ENCODE measurements at places on chromosomes 3 and 15. TPM values are rescaled to one million over a fixed set of nuclear protein-coding genes. Genes with fewer than 3 reads are reported as not detected.

DNA sequence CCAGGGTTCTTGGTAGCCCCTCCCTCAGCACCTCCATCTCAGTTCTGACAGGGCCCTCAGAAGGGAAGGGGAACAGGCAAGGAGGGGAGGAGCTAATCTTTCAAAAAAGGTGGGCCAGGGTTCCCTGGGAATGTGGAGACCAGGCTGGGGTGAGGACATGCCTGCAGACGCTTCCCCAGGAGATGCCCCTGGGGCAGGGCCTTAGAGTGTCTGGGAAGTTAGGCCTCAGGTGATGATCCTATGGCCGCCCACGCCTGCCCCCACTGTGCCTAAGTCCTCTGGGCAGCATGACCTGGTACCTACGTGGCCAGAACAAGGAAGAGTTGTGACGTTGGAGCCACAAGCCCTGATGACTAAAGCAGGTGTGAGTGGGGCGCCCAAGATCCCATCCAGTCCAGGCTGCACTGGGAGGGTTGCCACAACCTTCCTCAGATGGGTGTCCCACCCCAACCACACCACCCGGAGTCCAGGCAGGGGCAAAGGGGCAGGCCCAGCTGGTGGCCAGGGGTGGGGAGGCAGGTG is 3.9 kb upstream of the SEMA3B start:
- ATAC-seq: no peak

DNA sequence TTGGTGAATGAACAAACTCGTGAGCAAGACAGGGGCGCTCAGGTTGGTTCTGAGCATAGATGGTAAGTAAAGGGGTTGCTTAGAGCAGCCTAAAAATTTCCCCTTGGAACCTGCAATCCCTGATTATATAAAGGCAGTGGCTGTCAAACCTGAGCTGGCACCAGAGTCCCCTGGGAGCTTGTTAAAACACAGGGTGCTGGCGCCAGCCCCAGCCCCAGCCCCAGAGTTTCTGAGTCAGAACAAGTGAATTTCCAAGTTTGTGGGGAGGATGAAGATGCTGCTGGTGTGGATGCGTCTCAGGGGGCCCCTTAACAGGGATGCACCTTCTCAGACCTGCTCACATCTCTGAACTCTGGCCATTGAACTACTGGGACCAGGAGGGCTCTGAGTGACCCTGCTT is 48.2 kb downstream of the FEM1B start:
- no peak for ATAC-seq

DNA sequence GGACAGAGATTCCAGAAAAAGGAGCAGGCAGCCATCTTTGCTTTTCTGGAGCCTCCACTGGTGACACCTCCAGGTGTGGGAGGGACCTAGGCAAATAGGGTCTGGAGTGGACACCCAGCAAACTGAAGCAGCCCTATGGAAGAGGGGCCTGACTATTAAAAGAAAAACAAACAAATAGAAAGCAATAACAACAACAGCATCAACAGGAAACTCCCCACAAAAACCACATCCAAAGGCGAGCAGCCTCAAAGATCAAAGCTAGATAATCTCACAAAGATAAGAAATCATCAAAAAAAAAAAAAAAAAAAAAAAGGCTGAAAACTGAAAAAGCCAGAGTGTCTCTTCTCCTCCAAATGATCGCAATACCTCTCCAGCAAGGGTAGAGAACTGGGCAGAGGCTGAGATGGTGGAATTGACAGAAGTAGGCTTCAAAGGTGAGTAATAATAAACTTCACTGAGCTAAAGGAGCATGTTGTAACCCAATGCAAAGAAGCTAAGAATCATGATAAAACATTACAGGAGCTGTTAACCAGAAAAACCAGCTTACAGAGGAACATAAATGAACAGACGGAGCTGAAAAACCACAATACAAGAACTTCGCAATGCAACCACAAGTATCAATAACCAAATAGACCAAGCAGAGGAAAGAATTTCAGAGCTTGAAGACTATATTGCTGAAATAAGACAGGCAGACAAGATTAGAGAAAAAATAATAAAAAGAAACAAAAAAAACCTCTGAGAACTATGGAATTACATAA is 225.4 kb downstream of the CTNNB1 start:
- ATAC-seq: no peak

DNA sequence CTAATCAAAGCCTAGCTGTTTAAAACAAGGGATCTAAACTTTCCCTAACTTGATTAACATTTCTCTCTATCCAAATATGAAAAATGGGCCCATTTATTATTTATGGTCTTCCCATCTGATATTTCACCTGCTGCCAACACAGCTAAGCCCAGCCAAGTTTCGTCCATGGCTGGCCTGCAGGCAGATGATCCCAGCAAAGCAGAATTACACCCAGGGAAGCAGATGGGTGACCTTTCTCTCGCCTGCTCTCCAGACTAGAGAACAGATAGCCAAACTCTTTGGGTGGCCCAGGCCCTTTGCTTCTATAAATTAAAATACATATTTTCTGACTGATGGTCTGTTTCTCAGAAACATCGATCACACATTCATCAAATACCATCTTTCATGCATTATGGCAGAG is 1038.8 kb downstream of the AGBL1 start:
- ATAC-seq: peak; percentile 37

- no peak for ATAC-seq
Observed at GRCh38 chr15:39517122-39517855, 63.6 kb upstream of the THBS1 start.

PRR23E gene
- total RNA-seq: 0.56 TPM

GRCh38 chr15:75203017-75203907 is 1.6 kb downstream of the C15orf39 start:
- ATAC-seq: no peak

NUDT16 gene
- 23.4 TPM for total RNA-seq

KBTBD12 gene
- 0.05 TPM for total RNA-seq

DNA sequence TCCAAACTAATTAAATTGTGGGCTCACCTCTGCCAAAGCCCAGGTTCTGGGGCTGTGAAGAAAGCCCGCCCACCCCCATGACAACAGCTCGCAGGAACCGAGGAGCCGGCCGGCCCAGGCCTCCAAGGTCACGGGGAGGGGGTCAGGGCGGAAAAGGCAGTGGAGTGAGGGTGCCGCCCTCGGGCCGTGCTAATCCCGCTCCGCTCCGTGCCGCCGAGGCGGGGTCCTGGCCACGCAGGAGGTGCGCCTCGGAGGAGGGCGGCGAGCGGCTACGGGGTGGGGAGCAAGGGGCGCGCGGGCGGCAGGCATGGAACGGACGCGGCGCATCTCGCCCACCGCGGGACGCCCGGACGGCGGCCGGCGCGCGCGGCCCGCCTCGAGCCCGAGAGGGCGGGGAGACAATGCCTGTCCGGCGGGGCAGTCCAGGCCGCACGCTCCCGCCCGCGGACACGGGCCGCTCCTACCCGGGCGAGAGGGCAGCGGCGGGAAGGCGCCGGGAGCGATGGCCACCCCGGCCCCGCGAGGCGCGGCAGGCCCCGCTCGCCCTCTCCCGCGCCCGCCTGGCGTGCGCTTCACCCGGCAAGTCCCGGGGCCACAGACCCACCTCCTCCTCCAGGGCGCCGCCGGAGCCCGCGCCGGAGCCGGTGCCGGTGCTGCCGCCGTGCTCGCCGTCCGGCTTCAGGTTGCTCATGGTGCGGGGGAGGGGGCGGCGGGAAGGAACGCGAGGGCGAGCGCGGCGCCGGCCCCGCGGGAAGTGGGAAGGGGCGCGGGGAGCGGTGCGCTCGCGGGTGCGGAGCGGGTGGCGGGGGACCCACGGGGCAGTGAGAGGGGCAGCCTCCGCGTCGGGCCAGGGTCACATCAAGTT is 528 bp downstream of the RBPMS2 start:
- ATAC-seq: peak; percentile 64

DNA sequence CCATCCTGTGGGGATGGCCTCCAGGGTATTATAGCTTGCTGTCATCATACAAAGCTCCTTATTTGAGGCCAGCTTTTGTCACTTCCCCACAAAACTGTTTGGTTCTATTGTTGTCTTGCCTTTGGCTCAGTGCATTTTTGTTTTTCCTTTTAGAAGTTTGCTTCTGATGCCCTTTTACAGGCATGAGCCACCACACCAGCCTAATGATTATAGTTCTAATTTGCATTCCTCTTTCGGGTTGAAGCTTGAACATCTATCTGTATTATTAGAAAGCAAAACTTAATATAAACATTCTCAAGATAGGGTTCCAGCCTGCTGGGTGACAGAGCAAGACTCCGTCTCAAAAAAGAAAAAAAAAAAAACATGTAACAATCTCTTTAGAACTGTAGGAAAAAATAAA is 39.8 kb downstream of the SMARCC1 start:
- no peak for ATAC-seq

SI gene
- total RNA-seq: not detected

DNA sequence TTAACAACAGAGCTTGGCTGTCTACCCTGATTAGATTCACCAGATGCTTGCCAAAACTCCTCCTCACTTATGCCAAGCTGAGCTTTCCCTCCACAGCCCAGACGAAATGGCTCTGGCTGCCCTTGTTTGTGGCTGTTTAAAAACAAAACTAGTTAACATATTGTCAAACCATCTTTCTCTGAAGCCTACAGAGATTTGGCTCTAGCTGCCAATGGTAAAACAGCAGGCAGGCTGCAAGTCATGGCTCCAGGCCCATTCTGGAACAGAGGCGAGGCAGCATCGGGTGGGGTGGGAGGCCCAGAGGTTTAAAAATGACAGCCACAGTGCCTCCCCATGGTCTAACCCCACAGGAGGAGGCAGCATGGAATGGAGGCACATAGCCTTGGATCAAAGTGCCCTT is 75.9 kb downstream of the SCN5A start:
- no peak for ATAC-seq

B3GALNT1 gene
- 35.5 TPM for total RNA-seq

DNA sequence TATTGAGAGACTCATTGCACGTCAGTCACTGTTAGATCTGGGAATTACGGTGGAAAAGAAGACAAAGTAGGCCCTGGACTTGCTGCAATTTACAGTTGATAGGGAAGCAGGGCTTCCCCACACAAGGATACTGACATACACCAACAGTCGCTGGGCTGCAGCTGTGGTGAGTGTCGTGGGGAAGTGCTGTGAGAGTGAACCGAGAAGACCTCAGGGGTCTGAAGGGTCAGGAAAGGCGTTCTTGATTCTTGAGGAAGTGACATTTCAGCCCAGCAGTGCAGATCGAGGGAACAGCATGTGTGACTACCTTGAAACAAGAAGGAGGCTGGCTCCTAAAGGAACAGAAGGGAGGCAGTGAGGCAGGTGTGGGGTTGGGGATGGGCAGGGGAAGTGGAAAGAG is 22.5 kb downstream of the MYZAP start:
- no peak for ATAC-seq

DNA sequence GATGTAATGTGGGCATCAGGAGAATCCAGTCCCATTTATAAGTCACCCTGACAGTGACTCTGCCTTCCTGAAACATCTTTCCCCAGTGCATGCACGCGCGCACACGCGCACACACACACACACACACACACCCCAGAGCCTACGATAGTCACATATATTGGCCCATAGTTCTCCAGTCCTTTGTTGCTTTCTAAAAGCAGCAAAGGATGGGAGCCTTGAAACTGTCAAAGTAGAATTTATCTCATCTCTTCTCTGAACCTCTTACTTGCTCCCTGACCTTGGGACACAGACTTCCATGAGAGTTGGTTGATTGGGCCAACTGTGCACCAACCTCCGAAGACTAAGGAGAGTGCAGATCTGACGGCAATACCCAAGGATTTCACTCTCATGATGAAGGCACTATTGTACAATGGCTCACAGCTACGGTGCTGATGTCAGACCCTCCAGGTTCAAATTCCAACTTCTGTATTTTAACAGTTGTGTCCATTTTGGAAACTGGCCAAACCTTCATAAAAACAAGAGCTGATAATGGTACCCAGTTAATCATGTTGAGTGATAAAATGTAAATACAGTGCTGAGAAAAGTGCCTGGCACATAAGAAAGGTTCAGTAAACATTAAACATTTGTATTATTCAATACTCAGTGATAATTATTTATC is 8.3 kb downstream of the CPA3 start:
- ATAC-seq: no peak

- no peak for ATAC-seq
Observed at GRCh38 chr3:131494706-131495105, 8.1 kb downstream of the MRPL3 start.

- ATAC-seq: peak; percentile 93
Observed at GRCh38 chr3:183584246-183584913, 28.9 kb upstream of the KLHL6 start.
